Large intestine (tissue), 12 donors: ENCODE measurements at places on chromosomes 1 and 21. TPM values are rescaled to one million over a fixed set of nuclear protein-coding genes. Genes with fewer than 3 reads are reported as not detected.

Gene PLPPR4
- polyA plus RNA-seq: 1.5 TPM

Gene SLC9C2
- 0.06 TPM for polyA plus RNA-seq

Gene C1QA
- 91.7 TPM for polyA plus RNA-seq

Gene DOP1B
- 16.0 TPM for polyA plus RNA-seq

Gene LDLRAP1
- polyA plus RNA-seq: 17.8 TPM

Gene ZBTB8B
- 0.25 TPM for polyA plus RNA-seq

Gene RRP15
- 12.0 TPM for polyA plus RNA-seq

Gene GSTM3
- polyA plus RNA-seq: 132 TPM

Gene LCE1D
- polyA plus RNA-seq: not detected

Gene FLG2
- polyA plus RNA-seq: 0.06 TPM

Gene HSD3B2
- 0.72 TPM for polyA plus RNA-seq

- no peak for DNase-seq
These were observed 574.0 kb downstream of the KCNT2 start for GRCh38 chr1:196034080-196034706.

DNA sequence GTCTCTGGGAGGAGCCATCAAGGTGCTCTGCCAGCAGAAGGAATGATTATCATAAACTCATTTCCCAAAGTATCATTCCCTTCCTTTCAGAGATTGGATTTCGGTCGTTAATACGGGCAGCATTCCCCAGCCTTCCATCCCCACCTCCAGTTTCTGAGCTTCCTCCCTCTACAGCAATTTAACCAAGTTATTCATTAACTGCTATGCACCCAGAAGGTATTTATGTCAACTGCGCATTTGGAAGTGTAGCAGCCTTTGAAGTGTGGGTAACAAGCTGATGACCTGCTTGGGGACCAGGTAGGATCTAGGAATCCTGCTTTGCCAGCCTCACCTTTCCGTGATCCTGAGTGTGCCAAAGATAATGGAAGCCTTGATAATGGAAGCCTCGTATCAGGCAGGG lies 172.4 kb upstream of the IGSF21 start:
- peak; percentile 3 for DNase-seq

DNA sequence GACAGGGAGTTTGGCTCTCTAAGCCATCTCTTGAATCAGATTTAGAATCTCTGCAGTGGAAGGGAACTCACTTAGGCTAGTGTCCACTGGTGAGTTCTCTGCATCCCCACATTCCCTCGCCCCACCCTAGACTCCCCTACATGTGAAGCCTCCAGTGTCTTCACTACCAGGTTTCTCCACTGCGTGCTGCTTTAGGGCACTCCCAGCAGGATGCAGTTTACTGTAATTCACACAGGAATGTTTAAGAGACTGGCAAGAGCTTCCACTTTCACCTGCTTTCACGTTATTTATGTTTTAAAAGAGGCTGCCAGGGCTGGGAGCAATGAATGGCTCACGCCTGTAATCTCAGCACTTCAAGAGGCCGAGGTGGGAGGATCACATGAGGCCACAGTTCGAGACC lies 60.2 kb downstream of the KAZN start:
- DNase-seq: no peak

- DNase-seq: no peak
These were observed 26.8 kb downstream of the KIF1B start for GRCh38 chr1:10237157-10237539.

- no peak for DNase-seq
These were observed 4.8 kb downstream of the ETV3 start for GRCh38 chr1:157133426-157133825.

- DNase-seq: no peak
These were observed 280.7 kb upstream of the NR5A2 start for GRCh38 chr1:199746666-199747384.

DNA sequence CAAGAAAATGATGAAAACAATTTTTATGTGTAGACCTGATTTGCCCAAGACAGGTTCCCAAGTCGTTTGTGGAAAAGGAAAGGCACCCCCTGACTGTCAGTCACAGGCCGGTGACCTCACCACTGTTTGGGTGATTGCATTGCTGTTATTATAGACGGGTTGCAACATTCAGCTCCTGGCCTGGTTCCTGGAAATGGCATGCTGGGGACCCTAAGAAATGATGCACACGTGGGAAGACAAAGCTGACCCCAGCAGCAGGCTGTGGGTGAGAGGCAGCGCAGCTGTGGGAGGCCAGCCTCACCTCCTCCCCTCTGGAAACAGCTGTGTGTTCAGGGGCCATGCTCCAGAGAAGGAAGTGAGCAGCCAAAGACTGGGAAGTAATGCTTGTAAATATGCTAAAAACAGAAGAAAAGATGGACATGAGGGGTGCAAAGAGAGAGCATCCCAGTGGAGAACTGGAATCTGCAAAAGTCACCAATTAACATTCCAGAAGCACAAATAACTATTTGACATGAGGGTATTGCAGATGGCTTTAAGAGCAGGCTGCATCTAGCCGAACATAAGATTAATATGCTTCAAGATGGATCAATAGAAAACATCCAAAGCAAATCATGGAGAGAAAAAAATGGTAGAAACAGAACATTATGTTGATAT lies 23.4 kb upstream of the ABCG1 start:
- no peak for DNase-seq

DNA sequence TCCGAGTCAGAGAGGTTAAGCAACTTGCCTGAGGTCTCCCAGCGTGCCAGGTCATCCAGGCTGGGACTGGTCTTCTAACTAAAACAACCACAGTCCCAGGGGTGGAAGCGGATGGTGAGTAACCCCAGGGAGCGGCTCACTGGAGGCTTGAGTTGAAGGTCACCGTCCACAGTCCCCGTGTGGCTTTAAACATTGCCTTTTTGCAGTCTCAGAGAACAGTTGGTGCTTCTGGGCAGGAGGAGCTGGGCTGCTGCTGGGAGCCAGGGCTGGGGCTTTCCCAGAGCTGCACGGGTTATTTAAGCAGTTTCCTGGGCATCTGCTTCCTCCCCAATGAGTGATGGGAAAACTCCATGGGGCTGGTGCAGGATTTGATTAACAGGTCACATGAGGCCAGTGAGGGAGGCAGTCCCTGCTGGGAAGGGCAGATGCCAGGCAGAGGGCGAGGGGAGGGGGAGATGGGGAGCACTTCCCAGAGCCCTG lies 12.3 kb downstream of the ARHGEF10L start:
- peak; percentile 47 for DNase-seq

GRCh38 chr1:200526709-200527612 lies 93.6 kb downstream of the KIF14 start:
- DNase-seq: no peak

GRCh38 chr1:93608187-93609109 lies 73.2 kb downstream of the BCAR3 start:
- DNase-seq: no peak

DNA sequence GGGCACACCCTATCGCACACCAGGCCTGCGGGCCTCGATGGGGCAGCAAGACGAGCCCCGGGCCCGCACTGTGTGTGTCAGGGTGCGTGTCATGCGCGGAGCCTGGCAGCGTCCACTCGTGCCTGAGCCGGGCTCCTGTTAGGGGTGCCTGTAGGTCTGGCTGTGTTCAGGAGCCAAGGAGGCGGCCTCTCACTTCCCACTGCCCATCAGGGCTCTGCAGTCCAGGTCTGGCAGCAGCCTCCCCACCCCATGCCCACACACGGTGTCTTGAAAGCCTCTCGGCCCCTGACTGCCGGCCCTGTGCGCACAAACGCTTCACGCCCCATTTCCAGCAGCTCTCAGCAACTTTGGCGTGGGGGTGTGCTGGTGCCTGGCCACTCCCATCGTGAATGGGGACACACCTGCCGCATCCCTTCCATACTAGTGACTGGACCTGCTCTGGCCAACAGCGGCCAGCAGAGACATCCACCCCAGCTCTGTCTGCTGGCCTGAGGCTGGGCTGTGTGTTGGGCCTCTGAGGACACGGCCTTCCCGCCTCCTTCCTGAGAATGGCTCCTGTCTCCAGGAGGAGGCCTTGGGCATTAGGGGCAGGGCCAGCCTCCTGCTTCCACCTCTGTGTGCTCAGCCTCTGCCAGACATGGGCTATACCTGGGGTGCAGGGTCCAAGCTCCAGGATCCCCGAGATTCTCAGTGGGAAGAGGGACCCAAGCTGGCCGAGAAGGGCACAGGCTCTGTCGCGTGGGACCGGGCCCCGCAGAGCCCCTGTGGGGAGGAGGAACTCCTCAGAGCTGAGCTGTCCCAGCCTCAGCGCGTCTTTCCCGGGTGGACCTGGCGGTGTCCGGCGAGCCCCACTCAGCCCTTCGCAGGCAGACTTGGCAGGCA lies 41.8 kb upstream of the ACTRT2 start:
- DNase-seq: no peak

- no peak for DNase-seq
These were observed 518 bp downstream of the PLOD1 start for GRCh38 chr1:11935057-11935412.

DNA sequence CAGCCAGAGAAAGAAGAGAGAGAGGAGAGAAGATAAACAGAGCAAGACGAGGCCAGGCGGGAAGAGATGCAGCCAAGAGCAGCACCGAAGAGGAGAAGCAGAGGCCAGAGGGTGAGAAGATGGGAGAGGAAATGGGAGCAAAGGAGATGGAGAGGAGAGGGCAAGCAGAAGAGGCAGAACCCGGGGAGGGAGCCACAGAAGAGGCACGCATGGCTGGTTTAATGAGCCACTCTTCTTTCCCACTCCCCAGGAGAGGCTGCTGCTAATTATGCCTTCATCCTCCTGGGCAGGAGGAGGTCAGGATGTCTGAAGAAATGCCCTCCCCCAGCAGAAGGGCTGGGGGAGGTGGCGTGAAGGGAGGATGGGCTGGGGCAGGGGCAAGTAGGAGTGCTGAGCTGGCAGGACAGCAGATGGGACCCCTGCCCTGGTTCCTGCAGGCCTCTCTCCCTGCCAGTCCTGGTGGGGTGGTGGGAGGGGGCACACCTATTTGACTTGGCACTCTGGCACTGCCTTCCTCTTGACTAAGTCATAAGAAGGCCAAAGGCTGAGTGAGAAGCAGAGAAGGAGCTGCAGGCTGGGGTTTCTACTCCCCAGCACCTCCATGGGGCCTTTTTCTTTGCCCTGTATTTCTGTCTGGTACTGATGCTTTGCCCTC lies 32.3 kb downstream of the KIRREL1 start:
- DNase-seq: no peak

DNA sequence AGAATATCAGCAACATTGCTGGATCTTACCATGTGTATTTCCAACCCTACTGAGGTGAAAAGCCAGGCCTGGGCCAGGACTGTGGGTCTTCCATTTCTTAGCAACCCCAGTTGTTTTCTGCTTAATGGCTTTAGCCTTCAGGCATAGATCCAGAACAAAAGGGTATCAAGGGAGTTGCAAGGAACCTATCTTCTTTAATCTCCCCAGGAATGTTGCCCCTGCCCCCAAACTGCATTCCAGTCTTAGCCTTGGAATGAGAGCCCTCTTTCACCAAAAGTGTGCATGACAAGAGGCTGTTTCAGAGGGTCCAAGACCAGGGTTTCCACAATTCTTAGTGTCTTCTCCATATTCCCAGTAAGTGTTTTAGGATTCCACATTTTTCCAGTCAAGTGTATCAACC lies 87.9 kb upstream of the SOX13 start:
- DNase-seq: no peak

DNA sequence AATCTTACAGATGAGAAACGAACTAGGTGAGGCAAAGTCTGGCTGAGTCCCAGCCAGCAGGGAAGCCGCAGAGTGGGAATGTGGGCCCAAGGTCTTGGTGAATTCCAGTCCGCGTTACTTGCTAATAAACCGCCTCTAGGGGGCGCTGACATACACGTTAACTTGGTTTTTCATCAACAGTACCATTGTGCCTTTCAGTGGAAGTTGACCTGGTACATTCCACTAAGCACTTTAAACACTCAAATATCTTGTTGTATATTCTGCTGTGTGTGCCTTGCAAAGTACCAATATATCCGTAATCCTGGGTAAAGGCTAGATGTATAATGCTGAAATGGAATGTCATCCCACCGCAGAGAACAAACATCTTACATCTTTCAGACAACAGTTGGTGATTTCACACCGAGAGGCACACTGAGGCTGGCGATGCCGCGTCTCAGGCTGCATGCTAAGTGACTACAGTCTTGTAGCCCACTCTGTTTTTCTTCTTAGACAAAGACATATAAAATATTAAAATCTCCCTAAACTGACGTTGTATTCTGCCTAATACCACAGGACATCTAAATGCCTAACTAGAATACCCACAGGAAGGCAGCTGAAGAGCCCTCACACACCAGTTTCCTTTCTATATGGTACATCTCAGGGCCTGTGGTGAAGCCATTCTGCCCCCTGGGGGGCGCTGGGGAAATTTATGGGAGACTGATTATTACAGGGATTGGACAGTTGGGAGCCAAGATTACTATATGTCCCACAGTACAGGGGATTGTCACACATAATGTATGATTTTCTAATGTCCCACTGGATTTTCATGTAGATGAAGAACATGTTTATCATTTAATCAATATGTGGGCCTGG lies 49.2 kb upstream of the C1orf198 start:
- DNase-seq: peak; percentile 71

- peak; percentile 99 for DNase-seq
These were observed at the start of gene DHDDS for GRCh38 chr1:26431979-26432695. TSS of gene DHDDS (plus strand) at chr1:26432321. CDS start at chr1:26432946, 625 bp downstream.

DNA sequence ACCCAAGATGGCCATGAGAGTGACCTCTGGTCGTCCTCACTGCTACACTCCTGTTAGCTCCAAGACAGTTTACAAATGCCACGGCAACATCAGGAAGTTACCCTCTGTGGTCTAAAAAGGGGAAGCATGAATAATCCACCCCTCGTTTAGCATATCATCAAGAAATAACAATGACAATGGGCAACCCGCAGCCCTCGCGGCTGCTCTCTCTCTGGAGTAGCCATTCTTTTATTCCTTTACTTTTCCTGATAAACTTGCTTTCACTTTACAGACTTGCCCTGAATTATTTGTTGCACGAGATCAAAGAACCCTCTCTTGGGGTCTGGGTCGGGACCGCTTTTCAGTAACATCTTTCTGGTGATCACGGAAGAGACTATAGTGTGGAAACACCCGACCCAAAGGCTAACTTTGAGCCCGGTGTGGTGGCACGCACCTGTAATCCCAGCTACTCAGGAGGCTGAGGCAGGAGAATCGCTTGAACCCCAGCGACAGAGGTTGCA lies 19.8 kb upstream of the COX20 start:
- no peak for DNase-seq

DNA sequence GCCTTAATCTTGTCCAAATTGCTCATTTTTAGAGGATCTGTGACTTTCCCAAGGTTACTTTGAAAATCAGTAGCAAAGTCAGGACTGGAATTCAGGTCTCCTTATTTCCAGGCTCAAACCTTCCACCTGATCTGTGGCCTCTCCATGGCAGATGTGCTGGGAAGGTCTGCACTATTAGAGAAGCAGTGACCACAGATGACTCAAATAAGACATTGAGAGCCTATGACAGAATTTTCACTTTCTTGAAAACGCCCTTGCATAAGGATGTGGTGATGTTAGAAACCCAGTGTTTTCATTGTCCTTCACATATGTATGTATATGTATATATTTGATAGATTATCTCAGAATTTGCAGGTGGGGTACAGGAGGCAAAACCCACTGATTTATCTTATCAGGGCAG lies 45.3 kb downstream of the TTC39A start:
- DNase-seq: no peak
